T-cell (primary cell): ENCODE measurements at places on chromosomes 4 and X. TPM values are rescaled to one million over a fixed set of nuclear protein-coding genes. Genes with fewer than 3 reads are reported as not detected.

- no peak for DNase-seq
Observed at GRCh38 chr4:168572002-168572401, 75.2 kb downstream of the PALLD start.

The ZNF732 gene
- total RNA-seq: not detected

DNA sequence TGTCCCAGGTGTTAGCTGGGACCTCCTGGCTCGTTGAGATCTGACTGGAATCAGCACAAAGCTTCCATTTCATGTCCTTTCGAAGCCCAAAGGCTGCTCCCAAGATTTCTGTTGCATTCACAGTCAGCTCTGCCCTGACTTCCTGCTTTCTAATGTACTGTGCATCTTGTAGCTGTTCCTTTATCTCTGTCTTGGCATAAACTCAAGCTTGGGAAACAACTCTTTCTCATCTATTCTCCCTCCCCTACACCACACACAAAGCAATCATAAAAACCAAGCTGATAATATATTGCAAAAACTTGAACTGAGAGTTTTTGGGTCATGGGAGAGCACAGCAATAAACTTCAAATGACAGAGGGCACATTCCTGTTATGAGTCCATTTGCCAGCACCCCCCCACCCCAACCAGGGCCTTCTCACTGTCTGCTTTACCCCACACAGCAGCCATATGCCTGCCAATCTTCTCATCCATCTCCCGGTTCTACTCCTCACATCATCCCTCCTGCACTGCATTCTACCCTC lies 76.3 kb downstream of the SYNPO2 start:
- DNase-seq: no peak

DNA sequence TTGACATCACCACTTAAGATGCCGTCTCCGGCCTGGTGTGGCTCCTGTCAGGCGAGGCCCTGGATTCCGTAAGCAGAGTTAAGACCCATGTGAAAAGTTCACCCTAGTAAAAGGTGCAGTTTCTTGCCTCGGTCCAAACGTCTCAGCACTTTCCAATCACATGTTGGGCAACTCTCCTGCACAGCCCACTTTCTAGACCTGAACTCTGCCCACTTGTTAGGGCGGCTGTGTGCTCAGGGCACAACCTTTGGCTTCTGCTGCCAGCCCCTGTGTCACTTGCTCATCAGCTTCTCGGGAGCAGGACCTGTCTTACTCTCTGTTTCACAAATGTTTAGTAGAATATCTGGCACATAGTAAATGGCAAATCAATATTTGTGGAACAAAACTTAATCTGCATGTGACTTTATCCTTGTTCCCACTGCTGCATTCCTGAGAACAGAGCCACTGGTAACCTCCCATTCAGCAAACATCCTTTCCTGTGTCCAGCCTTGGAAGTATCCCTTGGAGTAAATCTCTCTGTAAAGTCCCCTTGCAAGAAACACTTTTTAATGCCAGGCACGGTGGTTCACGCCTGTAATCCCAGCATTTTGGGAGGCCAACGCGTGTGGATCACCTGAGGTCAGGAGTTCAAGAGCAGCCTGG lies 38.7 kb upstream of the SH3RF1 start:
- DNase-seq: no peak

DNA sequence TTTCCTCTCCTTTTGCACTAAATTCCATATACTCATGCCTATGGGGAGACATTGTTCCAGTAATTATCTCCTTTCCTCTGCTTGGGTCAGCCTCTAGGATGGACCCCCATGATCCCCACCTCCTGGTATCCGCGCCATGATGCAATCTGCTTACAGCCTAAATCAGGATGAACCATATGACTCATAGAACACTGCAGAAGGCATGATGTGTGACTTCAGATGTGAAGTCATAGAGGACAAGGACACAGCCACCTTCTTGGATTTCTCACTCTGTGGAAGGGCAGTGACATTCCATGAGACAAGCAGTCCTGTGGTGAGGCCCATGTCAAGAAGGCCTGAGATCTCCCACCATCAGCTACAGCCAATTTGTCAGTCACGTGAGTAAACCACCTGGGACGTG lies 9.0 kb upstream of the TMEM144 start:
- DNase-seq: no peak

The SUPT20HL1 gene
- total RNA-seq: not detected

The RGN gene
- not detected for total RNA-seq

The GPR34 gene
- not detected for total RNA-seq

GRCh38 chr4:78612398-78613178 lies 61.0 kb downstream of the ANXA3 start:
- DNase-seq: no peak

GRCh38 chr4:23993373-23993772 lies 103.5 kb upstream of the PPARGC1A start:
- no peak for DNase-seq
